ENCODE measurements at places on chromosomes 3 and 15.

DNA sequence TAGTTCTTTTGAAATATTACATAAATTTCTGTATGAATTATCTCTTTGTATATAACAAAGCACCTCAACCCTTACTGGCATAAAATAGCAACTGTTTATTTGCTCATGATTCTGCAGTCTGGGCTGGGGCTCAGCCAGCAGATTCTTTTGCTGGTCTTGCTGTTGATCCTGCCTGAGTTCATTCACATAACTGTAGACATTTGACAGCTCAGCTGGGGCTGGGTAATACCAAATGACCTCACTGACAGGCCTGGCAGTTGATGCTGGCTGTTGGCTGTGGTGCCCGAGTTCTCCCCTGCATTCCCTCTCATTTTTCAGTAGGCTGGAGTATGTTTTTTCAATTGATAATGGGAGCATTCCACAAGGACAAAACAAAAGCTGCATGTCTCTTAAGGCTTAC lies 449.9 kb upstream of the GOLIM4 start:
- no peaks in the 10 kb centered on the region for H3K36me3 ChIP-seq
- no peak overlapping the region for H3K27ac ChIP-seq
- DNase-seq: no peak

GRCh38 chr3:86744051-86744450 lies 246.9 kb downstream of the VGLL3 start:
- H3K27me3 ChIP-seq: no peaks in the 10 kb centered on the region
- H3K4me1 ChIP-seq: no peaks in the 10 kb centered on the region
- no peak for DNase-seq
- H3K27ac ChIP-seq: no peak overlapping the region
- H3K36me3 ChIP-seq: no peaks in the 10 kb centered on the region

GRCh38 chr3:138912237-138912636 lies 34.7 kb downstream of the FOXL2 start:
- DNase-seq: no peak
- no peak overlapping the region for H3K4me3 ChIP-seq
- H3K27ac ChIP-seq: no peak overlapping the region
- no peaks in the 10 kb centered on the region for H3K27me3 ChIP-seq

DNA sequence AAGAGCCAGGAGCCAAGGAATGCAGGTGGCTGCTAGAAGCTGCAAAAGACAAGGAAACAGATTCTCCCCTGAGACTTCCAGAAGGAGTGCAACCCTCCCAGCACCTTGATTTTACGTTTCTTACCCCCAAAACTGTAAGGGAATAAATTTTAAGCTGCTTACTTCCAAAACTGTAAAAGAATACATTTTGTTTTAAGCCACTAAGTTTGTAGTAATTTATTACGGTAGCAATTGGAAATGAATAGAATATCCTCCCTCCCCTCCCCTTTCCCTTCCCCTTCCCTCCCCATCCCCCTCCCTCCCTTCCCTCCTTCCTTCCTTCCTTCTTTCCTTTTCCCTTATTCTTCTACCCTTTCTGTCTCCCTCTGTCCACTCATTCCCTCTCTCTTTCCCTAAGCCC lies 203.7 kb upstream of the CFAP20DC start:
- DNase-seq: no peak
- H3K36me3 ChIP-seq: no peaks in the 10 kb centered on the region
- H3K4me1 ChIP-seq: no peaks in the 10 kb centered on the region
- no peaks in the 10 kb centered on the region for H3K27me3 ChIP-seq
- H3K27ac ChIP-seq: no peak overlapping the region

GRCh38 chr3:36132214-36132613 lies 248.1 kb upstream of the STAC start:
- no peaks in the 10 kb centered on the region for H3K27me3 ChIP-seq
- no peak overlapping the region for H3K4me3 ChIP-seq
- DNase-seq: no peak
- H3K36me3 ChIP-seq: no peaks in the 10 kb centered on the region
- H3K27ac ChIP-seq: no peak overlapping the region
- no peaks in the 10 kb centered on the region for H3K4me1 ChIP-seq

GRCh38 chr3:141485641-141486495 lies 959 bp upstream of the RASA2 start:
- H3K27me3 ChIP-seq: no peaks in the 10 kb centered on the region
- H3K4me1 ChIP-seq: peaks cover 15% of the 10 kb centered on the region
- no peak for DNase-seq

GRCh38 chr15:71071529-71071928 lies 43.7 kb upstream of the THSD4 start:
- no peaks in the 10 kb centered on the region for H3K36me3 ChIP-seq
- H3K27me3 ChIP-seq: no peaks in the 10 kb centered on the region
- no peak overlapping the region for H3K27ac ChIP-seq
- no peaks in the 10 kb centered on the region for H3K4me1 ChIP-seq
- DNase-seq: no peak
- H3K4me3 ChIP-seq: no peak overlapping the region

GRCh38 chr3:152349392-152349791 lies 80.7 kb downstream of the MBNL1 start:
- H3K4me1 ChIP-seq: peaks cover 2% of the 10 kb centered on the region
- no peaks in the 10 kb centered on the region for H3K36me3 ChIP-seq
- no peak overlapping the region for H3K4me3 ChIP-seq
- no peaks in the 10 kb centered on the region for H3K27me3 ChIP-seq
- no peak overlapping the region for H3K27ac ChIP-seq
- DNase-seq: no peak

DNA sequence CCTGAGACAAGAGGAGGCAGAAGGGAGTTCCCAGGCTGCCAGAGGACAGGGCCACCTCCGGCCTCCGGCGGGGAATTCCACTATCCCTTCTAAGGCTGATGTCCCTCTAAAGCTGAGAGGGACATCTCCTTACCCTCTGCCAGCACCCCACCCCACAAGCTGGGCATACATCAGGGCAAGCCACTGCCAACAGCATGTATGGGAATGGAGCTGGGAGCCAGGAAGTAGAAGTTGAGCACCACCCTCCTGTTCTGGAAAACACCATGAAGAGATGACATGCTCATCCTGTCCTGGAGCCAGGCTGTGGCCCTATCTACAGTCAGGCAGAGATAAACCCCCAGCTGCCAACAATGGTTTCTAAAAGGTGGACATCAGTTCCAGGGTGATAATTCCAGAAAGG lies 7.1 kb downstream of the PLCD1 start:
- no peaks in the 10 kb centered on the region for H3K36me3 ChIP-seq
- DNase-seq: no peak

GRCh38 chr3:107524841-107525643 lies 2.3 kb downstream of the BBX start:
- no peaks in the 10 kb centered on the region for H3K27me3 ChIP-seq
- peak overlapping the region; percentile 95 for H3K27ac ChIP-seq
- H3K4me1 ChIP-seq: peaks cover 7% of the 10 kb centered on the region
- H3K4me3 ChIP-seq: peak overlapping the region; percentile 80
- DNase-seq: peak; percentile 68

DNA sequence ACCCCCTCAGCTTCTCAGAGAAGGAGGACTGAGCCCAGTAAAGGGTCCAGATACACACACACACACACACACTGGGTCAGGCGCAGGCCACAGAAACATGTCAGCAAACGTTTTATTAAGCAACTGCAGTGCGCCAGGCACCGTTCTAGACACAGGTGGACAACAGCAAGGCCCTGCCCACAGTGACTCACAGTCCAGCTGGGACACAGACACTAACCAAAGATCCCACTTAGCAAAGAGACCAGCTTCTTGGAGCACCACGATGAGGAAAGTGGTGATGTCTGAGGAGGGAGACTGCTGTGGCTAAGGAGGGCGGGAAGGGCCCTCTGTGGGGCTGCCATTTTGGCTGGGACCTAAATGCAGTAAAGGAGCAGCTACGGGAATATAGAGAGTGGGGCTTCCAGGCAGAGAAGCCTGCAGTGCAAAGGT lies 2.8 kb upstream of the VILL start:
- H3K4me3 ChIP-seq: no peak overlapping the region
- no peak overlapping the region for H3K27ac ChIP-seq
- H3K4me1 ChIP-seq: peaks cover 8% of the 10 kb centered on the region

- H3K4me3 ChIP-seq: no peak overlapping the region
- no peaks in the 10 kb centered on the region for H3K27me3 ChIP-seq
Observed at GRCh38 chr3:15314276-15314675, 18.1 kb downstream of the SH3BP5 start.

DNA sequence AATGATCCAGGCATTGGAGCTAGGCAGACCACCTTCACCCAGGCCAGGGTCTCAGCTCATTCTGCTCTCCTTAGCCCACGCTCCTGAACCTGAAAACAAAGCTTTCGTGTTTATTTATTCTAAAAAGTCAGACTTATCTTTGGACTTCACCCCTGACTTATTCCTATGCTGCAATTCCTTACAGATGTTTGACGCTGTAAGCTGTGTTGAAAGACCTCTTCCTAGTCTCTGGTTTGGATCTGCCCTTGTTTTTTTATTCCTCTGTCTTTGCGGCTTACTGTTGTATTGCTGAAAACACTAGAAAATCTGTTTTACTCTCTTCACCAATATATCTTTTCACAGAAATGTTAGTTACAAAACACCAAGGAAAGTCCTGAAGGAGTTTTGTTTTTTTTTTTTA lies 40.5 kb upstream of the LDHAL6B start:
- no peak overlapping the region for H3K4me3 ChIP-seq
- H3K36me3 ChIP-seq: peaks cover 32% of the 10 kb centered on the region
- no peaks in the 10 kb centered on the region for H3K4me1 ChIP-seq
- H3K27ac ChIP-seq: no peak overlapping the region
- no peak for DNase-seq

DNA sequence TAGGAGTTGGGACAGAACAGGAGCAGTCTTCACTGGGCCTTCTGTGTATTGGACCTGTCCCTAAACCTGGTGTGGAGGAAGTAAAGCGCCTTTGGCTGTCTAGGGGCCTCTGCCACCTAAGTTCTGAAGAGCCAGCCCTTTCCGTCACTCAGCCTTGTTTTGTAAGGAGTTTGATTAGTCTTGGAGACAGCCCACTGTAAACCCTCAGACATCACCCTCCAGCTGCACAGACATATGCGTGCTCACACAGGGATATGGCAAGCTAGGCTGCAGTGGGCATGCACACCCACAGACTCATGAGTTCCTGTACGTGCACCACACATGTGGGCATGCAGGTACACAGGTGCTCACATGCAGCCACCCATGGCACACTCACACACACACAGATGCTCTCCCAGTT lies 5.2 kb downstream of the PRKCD start:
- H3K27ac ChIP-seq: peak overlapping the region; percentile 8
- H3K27me3 ChIP-seq: no peaks in the 10 kb centered on the region
- H3K4me1 ChIP-seq: no peaks in the 10 kb centered on the region
- no peaks in the 10 kb centered on the region for H3K36me3 ChIP-seq

DNA sequence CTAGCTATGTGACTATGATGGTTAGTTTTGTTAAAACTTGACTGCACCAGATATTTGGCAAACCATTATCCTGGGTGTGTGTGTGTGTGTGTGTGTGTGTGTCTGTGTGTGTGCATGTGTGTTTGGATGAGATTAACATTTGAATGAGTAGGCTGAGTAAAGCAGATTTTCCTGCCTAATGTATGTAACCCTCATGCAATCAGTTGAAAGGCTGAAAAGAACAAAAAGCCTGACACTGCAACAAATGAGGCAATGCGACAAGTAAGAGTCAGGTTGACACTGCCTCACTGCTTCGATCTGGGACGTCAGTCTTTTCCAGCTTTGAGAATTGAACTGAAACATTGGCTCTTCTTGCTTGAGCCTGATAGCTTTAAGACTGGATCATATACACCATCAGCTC lies 643.0 kb downstream of the NAALADL2 start:
- H3K36me3 ChIP-seq: no peaks in the 10 kb centered on the region
- no peak overlapping the region for H3K4me3 ChIP-seq
- H3K27me3 ChIP-seq: no peaks in the 10 kb centered on the region
- DNase-seq: no peak
- peaks cover 2% of the 10 kb centered on the region for H3K4me1 ChIP-seq
- no peak overlapping the region for H3K27ac ChIP-seq

GRCh38 chr3:71285086-71285485 lies 298.4 kb downstream of the FOXP1 start:
- DNase-seq: no peak
- no peak overlapping the region for H3K27ac ChIP-seq
- H3K4me1 ChIP-seq: no peaks in the 10 kb centered on the region
- no peak overlapping the region for H3K4me3 ChIP-seq
- no peaks in the 10 kb centered on the region for H3K36me3 ChIP-seq

DNA sequence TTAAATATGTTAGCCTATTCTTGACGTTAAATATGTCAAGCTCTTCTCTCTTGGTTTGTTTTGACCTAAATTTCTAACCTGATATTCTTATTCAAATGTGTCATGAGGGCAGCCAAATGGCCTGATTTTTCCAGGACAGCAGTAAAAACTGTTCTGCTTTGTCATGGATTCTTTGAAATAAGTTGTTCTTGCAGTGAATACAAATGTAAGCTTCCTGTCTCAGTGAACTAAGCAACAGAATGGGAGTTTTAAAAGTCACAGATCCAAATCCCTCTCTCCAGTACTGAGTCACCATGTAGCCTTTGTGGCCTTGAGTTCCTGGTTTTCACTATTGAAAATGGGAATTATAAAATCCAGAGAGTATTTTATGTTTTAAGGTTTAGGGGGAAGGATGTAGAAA lies 301.8 kb downstream of the NLGN1 start:
- no peak overlapping the region for H3K27ac ChIP-seq
- no peak overlapping the region for H3K4me3 ChIP-seq
- H3K36me3 ChIP-seq: no peaks in the 10 kb centered on the region
- no peaks in the 10 kb centered on the region for H3K27me3 ChIP-seq

- H3K4me1 ChIP-seq: peaks cover 53% of the 10 kb centered on the region
- H3K27ac ChIP-seq: no peak overlapping the region
- no peaks in the 10 kb centered on the region for H3K36me3 ChIP-seq
- no peaks in the 10 kb centered on the region for H3K27me3 ChIP-seq
- DNase-seq: no peak
Observed at GRCh38 chr3:185934767-185935464, 2.9 kb downstream of the TRA2B start.

- no peak overlapping the region for H3K4me3 ChIP-seq
- no peaks in the 10 kb centered on the region for H3K36me3 ChIP-seq
- H3K27me3 ChIP-seq: no peaks in the 10 kb centered on the region
- H3K27ac ChIP-seq: no peak overlapping the region
- no peaks in the 10 kb centered on the region for H3K4me1 ChIP-seq
Observed at GRCh38 chr3:27767000-27767399, 44.9 kb upstream of the EOMES start.

All from liver (tissue), 10 donors.